ENCODE measurements at places on chromosomes 16 and 17.
A peak's percentile ranks its signal among the peaks of the same experiment; 100 is the strongest.

- DNase-seq, result no peak
These were observed 66.1 kb downstream of the NOG start for GRCh38 chr17:56659622-56660021.

DNA sequence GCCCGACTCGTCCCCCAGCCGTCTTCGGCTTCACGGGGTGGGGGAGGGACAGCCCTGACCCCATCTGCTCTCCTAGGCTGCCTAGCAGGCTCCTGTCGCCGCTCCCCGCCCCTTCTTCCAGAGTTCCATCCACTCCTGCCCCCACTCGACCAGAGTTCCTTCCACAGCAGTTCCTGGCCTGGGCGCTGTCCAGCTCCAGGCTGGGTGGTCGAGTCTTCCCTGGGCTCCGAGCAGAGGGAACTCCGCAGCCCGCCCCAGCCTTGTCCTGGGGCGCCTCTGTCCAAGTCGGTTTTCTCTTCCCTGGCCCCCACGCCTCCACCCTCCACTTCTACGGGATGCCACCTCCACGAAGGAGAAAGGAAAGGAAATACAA, 1.4 kb downstream of the PYY start:
- no peak for DNase-seq

GRCh38 chr17:4676791-4677190, 27.1 kb downstream of the PELP1 start:
- no peak for DNase-seq

- peak; percentile 53 for DNase-seq
These were observed 21.1 kb downstream of the STH start for GRCh38 chr17:46020023-46020761.

- DNase-seq, result no peak
These were observed 46.6 kb upstream of the CORO6 start for GRCh38 chr17:29669266-29669665.

- DNase-seq, result no peak
These were observed 57.4 kb downstream of the SHISA6 start for GRCh38 chr17:11298401-11298800.

All from stimulated activated CD4-positive, alpha-beta T cell treated with anti-CD3 and anti-CD28 coated beads, Interleukin-2, amount 100 ng/mL, for 24 hours (primary cell).